Vagina (tissue), 2 donors: ENCODE measurements at places on chromosomes 11 and 22. TPM values are rescaled to one million over a fixed set of nuclear protein-coding genes. Genes with fewer than 3 reads are reported as not detected.

BTBD18 gene
- not detected for total RNA-seq

NFRKB gene
- 66.3 TPM for total RNA-seq

NCAM1 gene
- total RNA-seq = 33.6 TPM

OR8G1 gene
- not detected for total RNA-seq

GRCh38 chr22:38449776-38450175 lies 5.2 kb downstream of the KCNJ4 start:
- no peak overlapping the region for H3K27ac ChIP-seq
- H3K27me3 ChIP-seq = peaks cover 2% of the 10 kb centered on the region
- no peaks in the 10 kb centered on the region for H3K4me1 ChIP-seq
- no peak overlapping the region for H3K4me3 ChIP-seq
- DNase-seq = no peak

DNA sequence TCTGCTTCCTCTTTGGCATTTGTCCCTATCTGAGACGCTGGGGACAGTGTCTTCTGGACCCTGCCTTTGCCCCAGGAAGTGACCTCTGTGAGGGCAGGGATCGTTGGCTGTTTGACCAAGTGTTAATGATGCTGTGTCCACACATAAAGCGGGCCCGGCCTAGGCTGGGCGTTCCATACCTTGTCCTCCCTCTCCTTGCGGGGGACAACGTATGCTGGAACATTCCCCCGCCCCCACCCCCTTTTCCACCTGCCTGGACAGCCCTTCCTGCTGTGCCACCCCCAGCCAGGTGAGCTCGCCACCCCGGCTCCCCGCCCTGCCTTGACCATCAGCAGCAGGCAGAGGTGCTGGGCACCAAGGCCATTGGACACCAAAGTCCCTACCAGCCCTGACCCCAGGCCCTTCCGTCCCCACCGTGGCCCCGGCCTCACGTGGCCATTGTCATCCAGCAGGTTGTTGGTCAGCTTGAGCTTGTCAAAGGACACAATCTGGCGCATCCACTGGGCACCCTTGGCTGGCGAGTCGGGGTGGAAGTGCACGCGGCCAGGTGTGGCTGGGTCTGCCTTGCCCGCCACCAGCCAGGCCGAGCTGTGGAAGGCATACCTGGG lies 4.1 kb upstream of the NUDT8 start:
- H3K36me3 ChIP-seq = no peaks in the 10 kb centered on the region
- no peak for DNase-seq
- no peaks in the 10 kb centered on the region for H3K27me3 ChIP-seq
- H3K4me1 ChIP-seq = peaks cover 16% of the 10 kb centered on the region

GRCh38 chr11:131138731-131139130 lies 222.5 kb upstream of the SNX19 start:
- no peak overlapping the region for H3K27ac ChIP-seq
- no peaks in the 10 kb centered on the region for H3K36me3 ChIP-seq
- H3K27me3 ChIP-seq = no peaks in the 10 kb centered on the region
- H3K4me3 ChIP-seq = no peak overlapping the region
- no peak for DNase-seq
- H3K4me1 ChIP-seq = no peaks in the 10 kb centered on the region

DNA sequence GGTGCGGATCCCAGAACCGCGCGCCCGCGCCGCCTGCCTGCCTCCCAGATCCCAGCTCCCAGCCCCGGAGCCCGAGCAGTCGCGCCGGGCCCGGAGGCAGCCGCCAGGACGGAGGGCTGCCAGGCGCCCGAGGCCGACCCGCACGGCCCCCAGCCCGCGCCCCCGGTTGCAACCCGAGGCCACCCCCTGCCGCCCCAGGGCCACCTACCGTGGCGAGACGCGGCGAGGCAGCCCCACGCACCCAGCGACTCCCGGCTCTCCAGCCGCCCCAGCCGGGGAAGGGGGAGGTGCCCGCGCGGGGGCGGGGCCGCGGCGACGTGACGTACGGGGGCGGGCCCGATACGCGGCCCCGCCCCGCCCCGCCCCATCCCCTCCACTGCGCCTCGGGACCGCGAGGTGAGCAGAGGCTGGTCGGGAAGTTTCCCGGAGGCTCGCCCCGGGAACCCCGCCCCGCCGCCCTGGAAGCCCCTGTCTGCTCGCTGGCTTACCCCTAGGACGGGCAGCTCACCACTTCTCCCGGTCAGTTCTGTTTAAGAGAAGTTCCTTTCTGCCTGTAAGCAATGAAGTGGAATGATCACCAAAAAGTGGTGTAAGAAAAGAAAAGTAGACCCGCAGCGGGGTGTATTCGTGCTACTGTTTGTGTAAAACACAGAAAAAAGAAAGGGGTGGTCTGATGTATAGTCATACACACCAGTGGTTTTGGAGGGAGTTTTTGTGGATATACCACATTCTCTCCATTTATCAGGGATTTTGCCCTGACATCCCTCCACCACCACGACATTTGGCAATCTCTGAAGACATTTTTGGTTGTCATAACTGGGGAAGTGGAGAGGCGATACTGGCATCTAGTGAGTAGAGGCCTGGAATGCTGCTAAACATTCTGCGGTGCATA lies at the start of gene TPST2:
Gene TPST2 (minus strand): TSS at position 288 of the 892 bp plus-strand sequence. CDS start 48,502 bp downstream, outside the sequence.
- H3K27ac ChIP-seq = peak within 1 kb of the TSS; percentile 80
- no peak for DNase-seq
- peak within 1 kb of the TSS; percentile 75 for H3K4me3 ChIP-seq
- no peaks in the 10 kb centered on the region for H3K36me3 ChIP-seq

DNA sequence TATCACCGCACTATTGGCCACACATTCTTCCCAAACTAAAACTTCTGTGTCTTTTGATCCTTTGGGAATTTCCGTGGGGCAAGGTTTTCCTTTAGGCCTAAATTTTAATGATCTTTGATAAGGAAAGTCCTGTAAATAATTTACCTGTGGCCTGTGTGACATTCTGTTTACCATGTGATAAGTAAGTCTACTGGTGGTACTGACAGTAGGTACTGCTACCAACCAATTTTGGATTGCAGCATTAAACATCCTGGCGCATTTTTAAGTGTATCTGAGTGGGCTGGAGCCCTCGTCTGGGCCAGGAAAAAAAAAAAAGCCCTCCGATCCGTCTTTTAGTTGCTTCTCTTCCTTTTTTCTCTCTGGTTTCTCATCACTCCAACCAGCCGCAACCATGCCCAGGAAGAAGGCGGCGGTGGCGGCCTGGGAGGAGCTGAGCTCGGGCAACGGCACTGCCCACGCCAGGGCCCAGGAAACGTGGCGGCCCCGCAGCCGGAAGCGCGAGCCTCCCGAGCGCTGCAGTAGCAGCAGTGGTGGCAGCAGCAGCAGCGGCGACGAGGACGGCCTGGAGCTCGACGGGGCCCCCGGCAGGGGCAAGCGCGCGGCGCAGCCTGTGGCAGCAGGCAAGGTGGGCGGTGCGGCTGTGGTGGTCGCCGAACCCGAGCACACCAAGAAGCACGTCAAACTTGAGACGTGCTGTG lies 33.6 kb downstream of the ASRGL1 start:
- H3K4me1 ChIP-seq = no peaks in the 10 kb centered on the region
- no peak overlapping the region for H3K27ac ChIP-seq
- DNase-seq = no peak
- no peak overlapping the region for H3K4me3 ChIP-seq
- H3K36me3 ChIP-seq = no peaks in the 10 kb centered on the region

GRCh38 chr11:105911454-105911853 lies 110.6 kb downstream of the MSANTD4 start:
- no peak for DNase-seq
- H3K27me3 ChIP-seq = no peaks in the 10 kb centered on the region
- H3K27ac ChIP-seq = no peak overlapping the region
- H3K4me3 ChIP-seq = no peak overlapping the region
- no peaks in the 10 kb centered on the region for H3K4me1 ChIP-seq
